ENCODE measurements at places on chromosomes 7 and 10.

GRCh38 chr7:77199013-77199966 lies at the start of gene FGL2:
FGL2 (minus strand) TSS chr7:77199819; CDS start chr7:77199793, 26 bp downstream.
- H3K27me3 ChIP-seq, result no peaks in the 10 kb centered on the region
- peak; percentile 6 for DNase-seq
- peak within 1 kb of the TSS; percentile 54 for H3K4me3 ChIP-seq
- H3K27ac ChIP-seq, result peak within 1 kb of the TSS; percentile 29
- H3K4me1 ChIP-seq, result peaks cover 7% of the 10 kb centered on the region
- no peaks in the 10 kb centered on the region for H3K36me3 ChIP-seq

DNA sequence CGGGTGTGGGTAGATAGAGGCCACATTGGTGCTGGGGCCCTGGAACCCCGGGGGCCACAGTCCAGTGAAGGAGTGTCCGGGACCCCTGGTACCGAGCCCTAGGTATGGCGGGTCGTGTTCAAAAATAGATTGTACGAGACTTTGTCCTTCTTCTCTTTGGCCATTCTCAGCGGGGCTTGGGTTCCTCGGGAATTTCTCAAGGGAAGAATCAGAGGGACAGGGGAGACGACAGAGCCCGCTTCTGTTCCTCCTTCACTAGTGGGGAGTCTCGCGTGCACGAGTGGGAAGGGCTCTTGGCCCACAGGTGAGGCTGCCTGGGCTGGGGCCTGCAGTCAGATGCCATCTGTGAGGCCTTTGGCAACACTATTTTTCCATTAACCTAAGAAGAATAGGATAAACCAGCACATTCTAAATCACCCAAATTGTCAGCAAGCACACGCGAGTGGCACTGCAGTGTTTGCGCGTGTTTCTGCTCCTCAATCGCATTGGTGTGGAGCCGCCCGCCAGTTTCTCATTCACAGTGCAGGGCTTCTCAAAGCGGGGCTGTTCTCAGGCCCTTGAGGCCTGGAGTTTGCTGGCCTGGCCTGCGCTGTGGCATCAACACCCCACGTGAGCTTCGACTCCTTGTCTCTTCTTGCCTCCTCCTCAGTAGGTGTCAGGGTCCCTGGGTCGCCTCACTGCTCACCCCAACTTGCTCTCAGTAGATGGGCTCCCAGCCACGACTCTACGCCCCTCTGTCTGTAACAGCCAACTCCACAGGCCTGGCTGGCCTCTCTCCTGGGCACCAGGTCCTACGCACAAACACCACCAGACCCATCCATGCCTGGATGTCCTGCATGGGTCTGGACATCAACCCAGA lies 187.6 kb upstream of the SHH start:
- H3K36me3 ChIP-seq, result no peaks in the 10 kb centered on the region
- no peak overlapping the region for H3K27ac ChIP-seq
- peaks cover 7% of the 10 kb centered on the region for H3K4me1 ChIP-seq
- no peaks in the 10 kb centered on the region for H3K27me3 ChIP-seq
- H3K4me3 ChIP-seq, result no peak overlapping the region
- no peak for DNase-seq

GRCh38 chr7:92723943-92724342 lies 112.4 kb downstream of the CDK6 start:
- H3K4me1 ChIP-seq, result peaks cover under 1% of the 10 kb centered on the region
- no peaks in the 10 kb centered on the region for H3K27me3 ChIP-seq
- no peak overlapping the region for H3K4me3 ChIP-seq
- no peak overlapping the region for H3K27ac ChIP-seq
- peaks cover 9% of the 10 kb centered on the region for H3K36me3 ChIP-seq

GRCh38 chr7:9488555-9488954 lies 1055.1 kb downstream of the NXPH1 start:
- H3K27me3 ChIP-seq, result no peaks in the 10 kb centered on the region
- no peaks in the 10 kb centered on the region for H3K36me3 ChIP-seq
- H3K27ac ChIP-seq, result no peak overlapping the region
- H3K4me1 ChIP-seq, result no peaks in the 10 kb centered on the region

DNA sequence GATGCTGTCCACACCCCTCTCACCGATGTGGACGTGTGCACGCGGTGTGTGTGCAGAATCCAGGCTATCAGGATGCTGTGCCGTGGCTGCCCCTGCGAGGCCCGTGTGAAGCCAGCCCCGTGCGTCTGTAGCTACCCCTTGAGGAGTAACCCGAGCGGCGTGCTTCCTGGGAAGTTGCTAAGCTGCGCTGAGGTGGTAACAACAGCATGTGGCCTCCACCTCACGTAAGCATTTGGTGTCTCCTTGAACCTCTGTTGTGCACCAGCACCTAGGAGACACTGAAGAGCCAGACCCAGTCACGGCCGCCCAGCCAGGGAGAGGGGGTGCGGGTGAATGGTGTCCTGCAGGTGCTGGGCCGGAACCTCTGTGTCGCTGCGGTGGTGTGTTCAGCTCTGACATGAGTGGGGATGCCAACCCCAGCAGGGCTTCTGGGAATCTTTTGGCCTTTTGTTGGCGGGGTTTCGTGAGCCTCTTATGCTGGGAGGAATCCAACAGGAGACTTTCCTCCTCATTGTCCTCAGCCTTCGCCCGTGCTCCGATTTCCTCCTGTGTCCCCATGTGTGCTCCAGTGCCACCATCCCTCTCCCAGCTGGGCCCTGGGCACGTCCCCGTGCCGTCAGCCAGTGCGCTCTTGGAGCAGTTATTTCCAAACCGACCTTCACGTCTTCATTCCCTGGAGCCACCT lies 60.4 kb downstream of the DNAJB6 start:
- DNase-seq, result no peak
- peaks cover 20% of the 10 kb centered on the region for H3K36me3 ChIP-seq
- no peaks in the 10 kb centered on the region for H3K4me1 ChIP-seq
- no peaks in the 10 kb centered on the region for H3K27me3 ChIP-seq
- no peak overlapping the region for H3K4me3 ChIP-seq
